Panc1 (cell line): ENCODE measurements at places on chromosomes 1 and 21. TPM values are rescaled to one million over a fixed set of nuclear protein-coding genes. Genes with fewer than 3 reads are reported as not detected.

Gene TRABD2B
- total RNA-seq = not detected

Gene SH2D1B
- not detected for total RNA-seq

Gene F3
- 2.6 TPM for total RNA-seq

Gene MCM3AP
- total RNA-seq = 95.0 TPM

Gene HES3
- total RNA-seq = not detected
